Stimulated activated CD4-positive, alpha-beta T cell treated with anti-CD3 and anti-CD28 coated beads, TNF-alpha, amount 100 ng/mL, for 24 hours (primary cell): ENCODE measurements at places on chromosomes 6 and 20.
A peak's percentile ranks its signal among the peaks of the same experiment; 100 is the strongest.

- DNase-seq: no peak
Observed at GRCh38 chr6:169881976-169882375, 130.6 kb downstream of the ERMARD start.

- DNase-seq: no peak
Observed at GRCh38 chr6:3961581-3962215, 112.5 kb downstream of the FAM50B start.

- DNase-seq: peak; percentile 31
Observed at GRCh38 chr6:7909323-7910276, 988 bp downstream of the TXNDC5 start.

- no peak for DNase-seq
Observed at GRCh38 chr6:18323935-18324705, 59.8 kb upstream of the DEK start.

- no peak for DNase-seq
Observed at GRCh38 chr6:25661129-25661779, 9.2 kb downstream of the SCGN start.

GRCh38 chr6:40165036-40165709, 230.9 kb upstream of the MOCS1 start:
- no peak for DNase-seq

DNA sequence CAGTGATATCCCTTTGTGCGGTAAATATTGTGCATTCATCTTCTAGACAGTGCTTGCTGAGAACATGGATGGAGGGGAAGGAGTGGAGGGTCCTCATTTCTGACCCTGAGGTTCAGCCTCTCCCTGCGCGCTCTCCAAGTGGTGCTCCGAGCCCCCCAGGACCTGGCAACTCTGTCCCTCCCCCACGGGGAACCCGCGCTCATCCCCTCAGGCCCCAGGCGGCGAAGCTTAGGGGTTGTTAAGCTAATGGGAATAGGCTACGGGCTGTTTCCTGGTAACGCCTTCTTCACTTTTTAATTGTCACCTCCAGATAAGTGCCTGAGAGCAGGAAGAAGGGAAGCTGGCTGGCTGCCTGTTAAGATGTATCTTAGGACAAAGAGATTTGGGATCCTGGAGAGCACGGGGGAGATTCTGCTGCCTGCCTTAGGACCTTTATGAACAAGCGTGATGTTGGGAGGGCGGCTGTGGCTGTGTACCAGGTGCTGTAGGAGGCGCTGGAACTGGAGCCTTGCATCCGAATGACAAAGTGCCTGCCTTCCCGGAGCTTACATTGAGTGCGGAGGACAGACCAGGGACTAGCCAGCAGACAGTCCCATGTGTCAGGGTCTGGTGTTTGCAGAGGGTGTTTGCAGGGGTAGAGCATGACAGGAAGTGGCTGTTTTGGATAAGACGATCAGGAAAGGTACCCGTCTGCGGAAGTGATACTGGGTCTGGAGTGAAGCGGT, 11.7 kb downstream of the TSHZ2 start:
- no peak for DNase-seq

- DNase-seq: peak; percentile 63
Observed at GRCh38 chr6:42929821-42930360, 611 bp downstream of the CNPY3 start.

DNA sequence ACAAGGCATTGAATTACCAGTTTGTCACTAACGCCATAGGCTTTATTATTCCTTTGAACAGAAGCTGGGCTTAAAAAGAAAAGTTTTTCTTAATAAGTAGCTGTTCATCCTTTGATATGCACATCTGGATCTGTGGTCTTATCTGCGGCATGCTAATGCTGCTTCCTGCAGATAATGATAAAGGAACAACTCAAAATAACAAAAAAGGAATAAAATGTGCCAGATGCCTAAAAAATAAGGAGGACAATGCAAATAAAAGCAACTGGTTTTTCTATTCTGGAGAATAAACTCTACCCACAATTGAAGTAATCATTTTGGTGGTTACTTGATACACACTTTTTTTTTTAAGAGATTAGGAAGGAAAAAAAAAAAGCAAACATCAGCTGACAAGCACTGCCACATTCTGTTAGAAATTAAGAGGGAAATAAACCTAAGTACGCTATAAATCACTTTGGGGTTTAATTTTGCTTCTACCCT, 156.8 kb upstream of the SALL4 start:
- no peak for DNase-seq

GRCh38 chr20:561437-562231, 18.0 kb upstream of the CSNK2A1 start:
- DNase-seq: peak; percentile 19

DNA sequence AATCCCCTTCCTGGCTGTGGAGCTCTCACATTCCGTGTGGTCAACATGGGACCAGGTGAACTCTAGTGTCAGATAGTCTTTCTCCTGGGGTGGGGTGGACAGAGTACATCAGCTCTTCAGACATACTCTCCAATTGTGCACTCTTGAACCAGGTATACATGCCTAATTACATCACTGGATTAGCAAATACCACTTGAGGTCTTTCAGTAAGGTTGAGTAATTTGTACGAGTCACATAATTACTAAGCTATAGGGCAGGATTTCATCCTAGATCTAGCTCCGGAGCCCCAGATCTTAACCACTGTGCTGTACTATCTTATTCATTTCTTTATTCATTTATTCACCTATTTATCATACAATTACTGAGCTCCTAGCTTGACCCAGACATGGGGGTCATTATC, 821.3 kb downstream of the TFAP2A start:
- no peak for DNase-seq

GRCh38 chr6:129248946-129249345, 366.0 kb downstream of the LAMA2 start:
- DNase-seq: no peak

DNA sequence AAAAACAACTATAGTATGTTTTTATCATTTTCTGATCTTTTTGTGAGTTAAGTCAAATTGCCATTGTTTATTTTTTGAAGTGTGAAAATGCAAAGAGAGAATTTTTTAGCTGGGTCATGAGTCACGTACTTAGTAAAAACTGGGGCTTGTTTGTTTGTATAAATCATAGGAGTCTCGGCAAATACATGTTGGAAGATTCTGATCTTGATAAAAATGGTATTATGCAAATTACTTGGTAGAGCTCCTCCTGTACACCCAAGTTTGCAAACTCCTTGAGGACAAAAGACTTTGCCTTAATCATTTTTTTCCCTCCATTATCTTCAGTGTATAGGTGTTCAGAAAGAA, 25.8 kb downstream of the TBPL1 start:
- no peak for DNase-seq

DNA sequence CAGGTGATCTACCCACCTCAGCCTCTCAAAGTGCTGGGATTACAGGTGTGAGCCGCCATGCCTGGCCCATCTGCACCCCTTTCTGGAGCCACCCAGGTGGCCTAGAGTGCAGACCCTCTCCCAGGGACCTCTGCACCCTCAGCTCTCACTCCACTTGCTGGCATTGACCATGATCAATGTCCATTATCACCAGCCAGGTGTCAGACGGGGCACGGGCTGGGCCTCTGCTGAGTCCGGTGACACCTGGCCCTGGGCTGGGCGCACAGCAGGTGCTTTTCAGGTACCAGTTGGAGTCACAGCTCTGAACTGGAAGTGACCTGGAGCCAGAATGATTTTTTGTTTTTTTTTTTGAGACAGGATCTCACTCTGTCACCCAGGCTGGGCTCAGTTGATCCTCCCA, 91.8 kb upstream of the PMEPA1 start:
- no peak for DNase-seq

GRCh38 chr20:760751-761417, 7.4 kb downstream of the SLC52A3 start:
- peak; percentile 29 for DNase-seq

DNA sequence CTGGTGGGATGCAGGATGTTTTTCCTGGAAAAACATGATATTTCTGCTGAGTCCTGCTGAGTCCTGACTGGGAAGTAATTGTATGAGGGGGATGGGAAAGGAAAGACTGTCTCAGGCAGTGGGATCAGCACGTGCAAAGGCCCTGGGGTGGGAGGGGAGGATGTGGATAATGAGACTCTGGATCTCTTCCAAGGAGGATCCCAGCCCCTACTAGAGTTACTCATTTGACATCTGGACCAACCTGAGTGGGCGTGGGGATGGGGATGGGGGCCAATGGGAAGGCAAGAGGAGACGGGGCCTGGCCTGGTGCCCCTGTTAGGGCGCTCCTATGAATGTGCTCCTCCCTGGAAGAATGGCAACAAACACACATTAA, 73.0 kb downstream of the CD40 start:
- DNase-seq: no peak

- no peak for DNase-seq
Observed at GRCh38 chr6:74991573-74992332, 214.1 kb downstream of the COL12A1 start.

- DNase-seq: no peak
Observed at GRCh38 chr6:28105245-28105639, 19.2 kb upstream of the ZSCAN16 start.

- no peak for DNase-seq
Observed at GRCh38 chr20:35721621-35722020, 20.4 kb downstream of the RBM39 start.

DNA sequence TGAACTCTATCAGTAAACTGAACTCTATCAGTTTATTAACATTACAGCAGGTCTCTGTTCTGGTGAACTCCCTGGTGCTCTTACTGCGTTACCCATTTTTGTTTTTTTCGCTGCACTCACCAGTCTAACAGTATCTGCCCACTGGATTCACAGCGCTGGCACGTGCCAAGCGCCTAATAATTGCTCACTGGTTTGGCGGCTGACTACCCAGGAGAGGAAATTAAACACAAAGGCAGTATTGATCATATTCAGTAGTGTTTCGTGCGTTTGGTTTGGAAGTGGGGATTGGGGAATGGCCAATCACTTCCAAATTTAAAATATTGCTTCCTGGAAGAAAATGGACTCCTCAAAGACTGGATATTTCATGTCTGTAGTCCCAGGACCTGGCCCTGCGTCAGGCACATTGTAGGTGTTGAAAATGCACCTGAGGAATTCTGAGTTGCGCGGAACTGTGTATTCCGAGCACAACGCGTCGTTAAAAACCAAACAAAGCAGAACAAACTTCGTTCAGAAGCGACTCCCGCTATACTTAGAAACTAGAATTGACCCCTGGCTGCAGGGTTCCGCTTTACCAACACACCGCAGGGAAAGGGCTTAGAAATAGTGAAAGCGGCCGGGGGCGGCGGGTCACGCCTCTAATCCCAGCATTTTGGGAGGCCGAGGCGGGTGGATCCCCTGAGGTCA, 1.1 kb upstream of the RPS12 start:
- DNase-seq: no peak

DNA sequence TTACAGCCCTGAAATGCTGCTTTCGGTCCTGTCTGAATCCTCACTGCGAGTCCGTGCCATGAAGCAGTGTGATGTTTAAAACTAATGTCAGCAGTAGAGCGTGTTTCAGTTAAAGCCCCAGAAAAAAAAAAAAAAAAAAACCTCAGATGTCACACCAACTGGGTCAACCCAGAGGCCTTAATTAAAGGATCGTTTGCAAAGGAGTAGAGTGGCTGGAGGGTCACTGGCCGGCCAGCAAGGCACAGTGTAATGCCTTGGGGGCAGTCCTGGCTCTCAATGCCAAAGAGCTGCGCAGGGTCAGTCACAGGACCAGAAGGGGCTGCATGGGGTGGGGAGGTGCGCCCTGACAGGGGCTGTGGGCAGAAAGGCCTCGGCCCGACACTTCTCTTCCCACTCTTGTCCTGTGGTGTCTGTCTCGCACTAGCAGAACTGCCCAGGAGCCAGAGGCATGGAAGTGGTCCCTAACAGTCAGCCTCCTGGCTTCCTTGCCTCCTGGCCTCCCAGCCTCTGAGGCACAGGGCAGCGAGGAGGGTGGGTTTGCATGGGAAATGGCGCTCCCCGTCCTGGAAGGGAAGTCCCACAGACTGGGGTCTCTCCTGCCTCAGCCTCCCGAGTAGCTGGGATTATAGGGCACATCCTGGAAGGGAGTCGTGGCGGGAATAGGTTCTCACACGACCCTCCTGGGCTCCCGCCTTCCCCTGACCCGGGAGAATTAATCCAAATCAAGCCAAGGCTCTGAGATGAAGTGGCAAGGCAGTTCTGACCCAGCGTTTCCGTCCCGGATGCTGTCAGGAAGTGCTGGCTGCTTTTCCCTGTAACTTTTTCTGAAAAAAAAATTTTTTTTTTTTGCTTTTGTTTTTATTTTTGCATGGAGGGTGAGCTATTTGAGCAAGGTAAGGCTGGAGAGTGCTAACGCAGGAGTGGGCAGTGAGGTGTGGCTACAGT, 53.7 kb upstream of the MPC1 start:
- no peak for DNase-seq

DNA sequence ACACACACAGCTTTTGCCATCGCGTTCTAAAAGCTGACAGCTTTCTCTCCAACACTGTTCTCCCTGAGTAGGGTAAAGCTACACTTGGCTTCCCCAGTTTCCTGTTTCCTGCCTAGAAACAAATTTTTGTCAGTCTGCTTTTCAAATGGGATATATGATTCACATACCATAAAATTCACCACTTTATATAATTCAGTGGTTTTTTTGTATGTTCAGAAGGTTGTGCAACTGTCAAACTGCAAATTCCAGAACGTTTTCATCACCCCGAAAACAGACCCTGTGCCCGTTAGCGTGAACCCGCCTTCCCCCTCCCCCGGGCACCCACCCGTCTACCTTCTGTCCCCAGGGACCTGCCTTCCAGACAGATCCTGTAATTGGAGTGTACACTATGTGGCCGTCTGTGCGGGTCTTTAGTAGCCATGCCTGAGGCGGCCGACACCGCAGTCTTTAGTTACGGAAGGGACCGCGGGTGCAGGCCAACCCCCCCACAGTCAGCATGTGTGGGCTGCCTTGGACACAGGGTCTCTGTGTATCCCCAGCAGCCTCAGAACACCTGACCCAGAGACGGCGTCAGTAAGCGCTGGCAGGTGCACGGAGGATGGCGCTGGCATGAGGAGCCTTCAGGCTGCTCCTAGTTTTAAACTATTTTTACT, 16.6 kb downstream of the HRH3 start:
- no peak for DNase-seq

- no peak for DNase-seq
Observed at GRCh38 chr20:19003366-19004336, 190.1 kb downstream of the SCP2D1 start.

DNA sequence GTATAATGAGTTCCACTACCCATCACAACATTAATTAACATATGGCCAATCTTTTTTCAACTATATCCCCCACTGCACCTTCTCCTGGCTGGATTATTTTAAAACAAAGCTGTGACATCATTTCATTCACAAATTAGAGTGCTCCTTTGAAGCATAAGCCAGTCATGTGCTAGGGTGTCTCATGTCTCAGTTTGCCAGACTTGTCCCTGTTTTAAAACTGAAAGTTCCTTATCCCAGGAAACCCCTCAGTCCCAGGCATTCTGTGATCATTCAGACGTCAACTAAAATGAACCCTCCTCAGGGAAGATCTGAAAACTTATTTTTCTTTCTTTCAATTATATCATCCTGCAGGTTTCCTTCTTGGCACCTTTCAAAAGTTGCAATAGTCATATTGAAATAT, 29.3 kb upstream of the LOC128125822 start:
- DNase-seq: no peak

DNA sequence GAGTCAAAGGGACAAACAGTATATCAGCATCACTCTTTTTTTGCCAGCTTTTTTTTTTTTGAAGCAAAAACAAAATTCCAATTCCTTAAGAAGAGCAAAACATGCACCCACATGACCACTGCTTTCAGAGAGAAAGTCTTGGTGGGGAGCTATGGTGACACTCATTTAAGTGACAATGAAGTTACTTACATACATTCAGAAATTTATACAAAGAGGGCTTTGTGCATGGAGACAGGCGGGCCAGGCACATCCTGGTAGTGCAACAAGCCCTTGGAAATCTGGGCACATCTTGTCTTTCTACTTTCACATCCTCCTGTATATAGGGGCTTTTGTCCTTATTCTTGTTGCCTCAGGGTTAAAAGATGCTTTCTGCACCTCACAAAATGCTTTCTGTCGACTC, 55.9 kb downstream of the IL22RA2 start:
- no peak for DNase-seq

GRCh38 chr6:178119-178518, 114.2 kb upstream of the DUSP22 start:
- no peak for DNase-seq
